GF-D8 (cell line): ENCODE measurements at places on chromosomes 12 and 14.

GRCh38 chr12:66956300-66956699, 277.4 kb upstream of the GRIP1 start:
- no peak for DNase-seq

GRCh38 chr12:30622509-30622908, 73.2 kb downstream of the IPO8 start:
- DNase-seq: no peak

- no peak for DNase-seq
Observed at GRCh38 chr12:128657378-128657777, 166.4 kb downstream of the SLC15A4 start.

DNA sequence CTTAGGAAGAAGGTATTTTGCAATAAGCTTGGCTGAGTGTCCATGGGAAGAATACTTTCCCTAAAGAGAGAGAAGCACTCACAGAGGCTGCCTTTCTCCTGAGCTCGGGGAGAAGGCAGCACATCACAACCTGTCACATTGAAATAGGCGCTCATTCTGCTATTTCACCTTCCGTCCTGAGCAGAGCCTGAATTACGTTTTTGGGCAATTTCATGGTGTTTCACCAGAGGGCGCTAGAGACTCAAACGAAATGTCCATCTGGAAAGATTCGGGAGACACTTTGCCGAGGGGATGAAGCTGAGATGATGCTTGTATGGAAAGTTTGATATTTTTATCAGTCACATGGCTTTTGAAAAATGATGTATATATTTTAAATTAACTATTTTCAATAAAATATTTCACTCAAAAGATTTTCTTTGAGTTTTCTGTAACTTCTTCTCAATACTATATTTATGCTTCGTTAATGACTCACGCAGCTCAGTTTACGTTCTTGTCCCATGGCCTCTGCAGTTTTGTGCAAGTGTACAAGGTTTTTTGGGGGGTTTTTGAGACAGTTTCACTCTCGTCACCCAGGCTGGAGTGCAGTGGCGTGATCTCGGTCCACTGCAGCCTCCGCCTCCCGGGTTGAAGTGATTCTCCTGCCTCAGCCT, 17.4 kb upstream of the B4GALNT3 start:
- no peak for DNase-seq
